Stimulated activated CD8-positive, alpha-beta memory T cell treated with anti-CD3 and anti-CD28 coated beads, Interleukin-2, amount 100 ng/mL, for 1 hour (primary cell): ENCODE measurements at places on chromosomes 4 and X.

- DNase-seq, result no peak
Observed at GRCh38 chr4:72507860-72508419, 61.1 kb downstream of the ADAMTS3 start.

GRCh38 chr4:173879509-173879908 is 349.5 kb upstream of the HAND2 start:
- no peak for DNase-seq

GRCh38 chr4:185638093-185638492 is 102.8 kb upstream of the PDLIM3 start:
- no peak for DNase-seq

DNA sequence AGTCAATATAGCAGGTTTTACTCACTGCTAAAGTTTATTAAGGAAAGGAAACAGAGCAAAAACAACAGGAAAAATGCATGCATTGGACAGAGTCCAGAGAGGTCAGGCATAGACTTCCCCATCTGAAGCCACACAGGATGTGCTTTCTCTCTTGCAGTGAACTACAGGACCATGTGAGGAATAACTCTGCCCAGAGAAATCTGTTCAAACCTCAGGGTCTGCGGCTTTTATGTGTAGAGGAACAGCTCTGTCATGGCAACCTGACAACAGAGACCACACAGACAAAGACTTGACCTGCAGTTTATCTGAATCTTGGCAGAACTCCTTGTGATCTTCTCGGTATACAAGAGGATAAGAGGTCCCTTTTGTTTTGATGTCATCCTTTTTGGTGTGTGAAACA is 46.3 kb upstream of the LONRF3 start:
- DNase-seq, result no peak

DNA sequence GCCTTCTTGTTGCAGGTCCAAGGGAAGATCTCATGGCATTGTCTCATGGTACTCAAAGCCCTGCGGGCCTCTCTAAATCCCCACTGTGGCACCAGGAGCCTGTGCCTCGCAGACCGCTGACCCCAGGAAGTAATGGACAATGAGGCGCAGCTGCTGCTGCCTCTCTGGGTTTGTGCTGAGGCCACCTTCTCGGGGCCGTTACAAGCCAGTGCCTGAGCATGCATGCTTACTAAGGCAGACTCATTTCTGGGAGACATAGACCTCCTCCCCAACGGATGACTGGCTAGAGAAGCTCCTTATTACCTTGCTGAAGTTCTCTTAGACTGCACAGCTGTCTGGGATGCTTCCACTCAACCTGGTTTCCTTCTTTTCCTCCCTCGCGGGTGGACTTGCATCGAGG is 1.3 kb downstream of the BDH2 start:
- no peak for DNase-seq

DNA sequence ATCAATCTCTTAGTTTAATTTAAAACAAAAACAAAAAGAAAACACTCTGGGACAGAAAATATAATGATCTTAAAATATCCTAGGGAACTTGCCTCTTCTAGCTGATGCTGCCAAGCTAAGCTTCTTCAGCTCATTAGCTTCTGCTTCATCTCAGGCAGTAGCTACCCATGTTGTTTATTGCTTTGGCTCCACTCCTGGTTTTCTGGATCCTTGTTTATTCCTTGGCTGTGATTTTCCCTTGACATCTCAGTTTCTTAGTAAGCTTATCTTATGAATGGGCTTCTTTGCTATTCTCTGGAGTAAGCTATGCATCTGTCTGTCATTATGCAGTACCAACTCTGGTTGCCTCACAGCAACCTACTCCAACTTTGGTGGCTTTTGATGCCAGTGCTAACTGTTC is 5.1 kb upstream of the MTHFD2L start:
- no peak for DNase-seq

- no peak for DNase-seq
Observed at GRCh38 chr4:36402008-36402758, 120.8 kb downstream of the DTHD1 start.

GRCh38 chrX:150502979-150503897 is 65.2 kb upstream of the MTM1 start:
- no peak for DNase-seq
